Right ventricle myocardium inferior (tissue), 1 donor: ENCODE measurements at places on chromosomes 11 and 22. TPM values are rescaled to one million over a fixed set of nuclear protein-coding genes. Genes with fewer than 3 reads are reported as not detected.

TYR gene
- total RNA-seq: not detected

FIBIN gene
- 8.3 TPM for total RNA-seq

SHISAL1 gene
- 1.5 TPM for total RNA-seq

KBTBD3 gene
- total RNA-seq: 12.1 TPM

PRR33 gene
- 5.0 TPM for total RNA-seq

BDNF gene
- 2.9 TPM for total RNA-seq

PANX2 gene
- total RNA-seq: 0.43 TPM

CARD10 gene
- total RNA-seq: 10.3 TPM

GPHA2 gene
- total RNA-seq: not detected

SMDT1 gene
- total RNA-seq: 172 TPM

TMEM151A gene
- 0.14 TPM for total RNA-seq

DGAT2 gene
- total RNA-seq: 25.5 TPM

GRCh38 chr11:118005224-118006152 is 19.3 kb downstream of the IL10RA start:
- DNase-seq: no peak

GRCh38 chr11:66157182-66157864 is 87.3 kb downstream of the PACS1 start:
- DNase-seq: no peak

DNA sequence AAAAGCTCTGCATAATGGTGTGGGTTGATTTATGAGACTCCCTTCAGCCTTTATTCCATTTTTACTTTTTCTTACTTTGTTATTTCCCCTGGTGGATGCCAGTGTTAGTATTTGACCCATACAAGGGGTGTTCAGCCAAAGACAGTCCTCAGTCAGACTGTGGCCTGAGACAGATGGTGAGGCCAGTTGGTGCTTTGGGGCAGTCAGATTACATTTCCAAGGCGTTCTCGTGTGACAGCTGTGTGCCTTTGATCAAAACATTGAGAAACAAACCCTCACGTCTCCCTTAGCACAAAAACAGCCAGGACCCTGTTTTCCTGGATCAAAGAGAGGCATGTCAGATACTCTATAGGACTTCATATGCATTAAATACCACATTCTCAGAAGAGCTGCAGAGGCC is 31.3 kb upstream of the SLN start:
- no peak for DNase-seq

- DNase-seq: peak; percentile 45
These were observed 48.0 kb downstream of the SCUBE1 start for GRCh38 chr22:43295173-43295572.

GRCh38 chr11:8329336-8329735 is 65.7 kb upstream of the LMO1 start:
- DNase-seq: peak; percentile 30

GRCh38 chr11:19116276-19116970 is 545 bp upstream of the ZDHHC13 start:
- no peak for DNase-seq

DNA sequence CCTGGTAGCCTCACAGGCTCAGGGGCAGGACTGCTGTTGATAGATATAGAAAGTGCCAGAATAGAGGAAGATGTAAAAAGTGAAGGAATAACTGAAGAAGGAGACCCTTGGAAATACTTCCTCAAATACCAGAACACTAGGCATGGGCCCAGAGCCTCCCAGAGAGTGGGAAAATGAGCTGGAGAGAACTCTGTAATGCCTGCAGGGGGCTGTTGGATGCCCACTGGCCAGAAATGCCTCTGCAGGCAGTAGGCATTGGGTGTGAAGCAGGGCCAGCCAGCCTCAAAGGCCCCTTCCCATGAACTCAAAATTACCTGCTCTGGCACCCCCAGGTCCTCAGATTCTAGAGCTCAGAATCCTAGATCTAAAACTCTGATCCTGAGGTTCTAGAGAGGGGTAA is 15.1 kb downstream of the P2RY2 start:
- DNase-seq: no peak

DNA sequence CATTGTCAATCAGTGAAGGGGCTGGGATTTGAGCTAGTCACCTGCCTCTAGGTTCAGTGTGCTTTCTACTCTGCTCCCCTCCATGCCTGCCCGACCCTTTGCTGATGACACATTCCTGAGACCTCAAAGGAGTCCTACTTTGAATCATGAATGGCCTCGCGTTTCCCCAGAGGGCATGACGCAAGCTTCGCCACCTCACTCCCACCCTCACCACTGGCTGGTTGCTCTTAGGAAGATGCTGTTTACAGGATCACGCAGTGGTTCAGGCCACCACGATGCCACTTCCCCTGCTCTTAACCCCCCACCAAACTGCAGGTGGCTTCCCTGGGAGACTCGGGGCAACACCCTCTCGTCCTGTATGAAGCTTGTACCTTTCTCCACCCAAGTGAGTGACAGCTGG is 62.9 kb upstream of the B3GAT1 start:
- no peak for DNase-seq

DNA sequence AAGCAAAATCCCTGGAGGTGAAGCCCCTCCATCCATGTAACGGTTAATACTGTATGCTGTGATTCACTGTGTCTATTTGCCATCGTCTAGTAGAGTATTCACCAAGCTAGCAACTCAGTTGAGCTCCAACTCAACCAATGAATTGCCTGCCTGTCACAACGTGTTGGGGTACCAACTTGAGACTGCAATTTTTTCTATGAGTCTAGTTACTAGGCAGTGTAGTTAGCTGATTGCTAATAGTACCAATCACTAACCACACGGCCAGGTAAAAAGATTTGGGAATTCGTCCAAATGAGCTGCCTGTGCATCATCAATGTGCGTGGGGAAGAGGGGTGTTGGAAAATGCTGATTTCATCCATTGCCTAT is 1.0 kb upstream of the BTG4 start:
- DNase-seq: no peak

DNA sequence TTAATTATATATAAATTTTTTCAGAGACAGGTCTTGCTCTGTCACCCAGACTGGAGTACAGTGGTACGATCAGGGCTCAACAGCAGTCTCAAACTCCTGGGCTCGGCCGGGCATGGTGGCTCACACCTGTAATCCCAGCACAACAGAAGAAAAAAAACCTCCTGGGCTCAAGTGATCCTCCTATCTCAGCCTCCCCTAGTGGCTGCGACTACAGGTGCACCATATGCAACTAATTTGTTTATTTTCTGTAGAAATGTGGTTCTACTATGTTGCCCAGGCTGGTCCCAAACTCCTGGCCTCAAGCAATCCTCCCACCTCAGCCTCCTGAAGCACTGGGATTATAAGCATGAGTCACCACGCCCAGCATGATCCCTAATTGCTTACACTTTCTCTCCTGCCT is 56.1 kb upstream of the SLC35C1 start:
- DNase-seq: no peak

GRCh38 chr11:110852921-110853490 is 140.8 kb upstream of the ARHGAP20 start:
- DNase-seq: no peak

DNA sequence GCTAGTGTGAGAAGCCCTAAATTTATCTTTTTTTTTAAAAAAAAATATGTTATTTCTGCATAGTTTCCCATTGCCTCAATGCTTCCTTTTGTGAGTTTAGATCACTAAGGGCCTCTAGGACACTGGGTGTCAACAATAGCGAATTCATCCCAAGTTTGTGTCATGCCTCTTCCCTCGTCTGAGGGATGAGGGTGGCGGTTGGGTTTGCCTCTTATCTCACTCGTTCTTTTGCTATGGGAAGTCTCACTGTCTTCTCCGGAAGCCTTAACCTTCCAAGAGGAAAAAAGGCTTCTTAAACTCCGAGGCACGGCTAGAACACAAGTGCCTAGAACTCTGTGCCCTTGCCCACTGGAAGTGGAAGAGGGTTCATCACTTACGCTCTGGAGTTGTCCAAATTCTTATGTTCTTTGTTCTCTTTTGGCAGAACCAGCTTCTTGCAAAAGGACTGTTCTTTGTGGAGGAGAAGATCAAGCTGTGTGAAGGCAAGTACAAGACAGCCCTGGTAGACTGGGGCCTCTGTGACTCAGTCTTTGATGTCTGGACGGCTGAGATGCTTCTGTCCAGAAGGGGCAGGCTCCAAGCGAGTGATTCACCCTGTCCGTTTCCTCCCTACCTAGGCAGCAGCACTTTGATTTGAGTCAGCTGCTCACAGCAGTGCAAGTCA is 78.5 kb downstream of the TRAF6 start:
- DNase-seq: no peak

DNA sequence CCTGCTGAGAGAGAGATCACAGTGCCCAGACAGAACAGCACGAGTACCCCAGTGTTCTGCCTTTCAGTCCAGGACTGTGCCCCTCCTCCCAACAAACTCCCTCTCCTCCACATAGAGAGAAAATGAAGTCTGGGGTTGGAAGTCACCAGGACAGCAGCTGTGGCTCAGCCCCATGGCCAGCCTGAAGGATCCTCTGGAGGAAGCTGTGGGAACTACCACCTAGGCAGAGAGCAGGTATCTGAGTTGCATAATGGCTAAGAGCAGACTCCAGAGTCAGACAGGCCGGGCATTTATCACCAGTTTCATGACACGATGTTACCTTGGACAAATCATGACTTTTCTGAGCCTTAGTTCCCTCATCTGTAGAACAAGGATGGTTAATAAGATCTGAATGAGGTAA is 61.2 kb upstream of the RRAS2 start:
- peak; percentile 32 for DNase-seq

- DNase-seq: no peak
These were observed 552.8 kb upstream of the CCDC179 start for GRCh38 chr11:23413057-23413456.

DNA sequence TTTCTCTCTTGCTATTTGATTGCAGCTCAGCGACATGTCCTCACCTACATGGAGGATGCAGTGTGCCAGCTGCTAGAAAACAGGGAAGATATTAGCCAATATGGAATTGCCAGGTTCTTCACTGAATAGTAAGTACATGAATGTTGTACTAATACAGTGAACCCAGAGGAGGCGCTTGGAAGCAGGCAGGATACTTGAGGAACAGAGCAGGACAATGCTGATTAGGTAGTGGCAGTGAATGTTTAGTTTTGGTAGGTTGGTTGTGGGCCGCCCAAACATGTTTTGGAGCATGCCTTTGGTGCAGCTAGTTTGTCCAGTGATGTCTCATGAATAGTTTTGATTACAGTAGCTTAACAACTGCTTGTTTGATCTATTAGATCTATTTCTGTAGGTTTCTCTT is 50.6 kb downstream of the CSTPP1 start:
- DNase-seq: no peak

DNA sequence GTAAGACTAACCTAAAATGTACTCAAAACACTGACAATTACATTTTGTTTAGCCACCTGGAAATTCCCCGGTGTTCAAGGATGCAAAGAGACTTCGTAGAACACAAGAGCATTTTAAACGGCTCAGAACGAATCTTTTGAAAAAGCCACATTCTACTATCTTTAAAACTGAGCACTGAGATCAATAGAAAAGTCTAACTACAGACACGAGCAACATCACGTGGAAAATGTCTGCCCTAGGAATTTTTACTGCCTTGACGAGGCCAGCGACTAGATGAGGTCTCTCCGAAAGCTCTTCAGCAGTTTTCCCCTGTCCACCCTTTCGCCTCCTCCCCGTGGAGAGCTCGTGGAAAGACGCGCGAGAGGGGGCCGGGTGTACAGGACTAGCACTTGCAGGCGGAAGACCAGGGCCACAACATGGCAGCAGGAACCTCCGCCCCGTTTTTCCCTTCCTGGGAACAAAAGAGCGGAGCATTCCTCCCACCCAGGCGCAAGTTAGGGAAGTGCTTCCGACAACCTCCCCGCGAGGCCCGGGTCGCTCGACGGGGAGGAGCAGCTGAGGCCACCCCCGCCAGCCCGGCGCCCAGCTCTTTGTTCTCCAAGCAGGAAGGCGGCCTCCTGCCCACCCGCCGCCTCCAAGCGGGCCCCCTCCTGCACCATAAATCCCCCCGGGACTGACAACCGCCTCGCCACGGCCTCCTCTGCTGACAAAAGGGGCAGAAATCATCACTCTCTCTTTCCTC is 1.1 kb downstream of the EIF4G2 start:
- DNase-seq: peak; percentile 84

GRCh38 chr22:21632931-21633330 is 371 bp downstream of the CCDC116 start:
- DNase-seq: no peak

DNA sequence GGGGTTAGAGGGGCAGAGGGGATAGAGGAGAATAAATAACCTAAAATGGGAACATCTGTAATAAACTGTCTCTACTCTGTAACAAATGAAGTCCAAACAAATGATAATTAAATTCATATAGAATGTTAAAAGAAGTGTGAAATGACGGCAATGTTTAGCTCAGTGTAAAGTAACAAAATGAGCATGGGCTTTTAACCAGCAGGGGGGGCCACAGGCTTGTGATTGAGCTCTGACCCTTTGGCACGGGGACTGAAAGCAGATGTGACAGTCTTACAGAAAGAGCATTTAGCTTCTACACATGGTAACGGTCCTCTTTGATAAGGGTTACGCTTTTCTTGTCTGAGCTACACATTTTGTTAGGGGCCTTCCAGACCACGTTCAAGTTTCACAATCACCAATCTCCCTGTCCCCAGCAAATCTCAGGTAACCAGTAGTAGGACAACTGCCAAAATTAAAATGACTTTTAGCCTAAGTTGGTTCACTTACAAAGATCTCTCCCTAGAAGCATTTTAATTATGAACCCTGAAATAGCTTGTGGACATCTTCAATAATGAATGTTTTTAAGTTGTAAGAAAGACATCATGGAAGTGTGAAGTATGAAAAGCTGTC is 262.5 kb downstream of the DCDC1 start:
- DNase-seq: peak; percentile 64

GRCh38 chr11:62141111-62142042 is 17.6 kb downstream of the INCENP start:
- no peak for DNase-seq

DNA sequence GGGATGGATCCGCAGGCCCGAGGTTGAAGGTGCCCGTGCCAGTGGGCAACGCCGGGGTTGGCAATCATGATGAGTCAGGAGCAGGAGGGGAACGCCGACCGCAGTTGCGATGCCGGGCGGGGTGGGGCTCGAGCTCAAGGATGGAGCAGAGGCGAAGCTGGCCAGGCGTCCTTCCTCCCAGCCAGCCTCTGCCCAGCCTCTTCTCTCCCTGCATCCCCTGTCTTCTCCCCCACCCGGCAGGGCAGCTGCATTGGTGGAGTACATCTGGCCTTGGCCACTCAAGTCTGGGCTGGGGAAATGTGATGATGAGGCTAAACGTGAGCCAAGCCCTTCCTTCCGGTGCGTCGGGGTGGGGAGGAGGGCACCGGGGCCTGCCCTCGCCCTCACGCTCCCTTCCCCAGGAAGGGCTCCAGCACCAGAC is 3.9 kb downstream of the IFITM10 start:
- DNase-seq: peak; percentile 78

DNA sequence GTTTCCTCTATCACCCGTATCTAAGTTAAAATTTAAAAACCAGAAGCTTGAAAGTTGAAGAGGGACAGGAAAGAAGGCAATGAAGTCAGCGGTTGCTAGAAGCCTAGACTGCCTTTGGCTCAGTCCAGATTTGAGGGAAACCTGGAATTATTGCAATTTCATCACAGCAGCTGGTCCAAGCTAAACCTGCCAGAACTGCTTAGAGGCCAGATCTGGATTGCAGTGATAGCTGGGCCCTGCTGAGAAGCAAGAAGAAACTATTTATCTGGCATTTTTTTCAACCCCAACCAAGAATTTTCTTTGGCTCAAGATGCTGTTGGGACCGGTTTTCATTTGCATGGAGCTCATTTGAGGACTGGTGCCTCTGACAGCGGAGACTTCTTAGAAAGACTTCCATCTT is 121.5 kb upstream of the TEAD1 start:
- no peak for DNase-seq
